Fibroblast of upper back skin (primary cell): ENCODE measurements at places on chromosomes 1 and 21.

- DNase-seq, result no peak
These were observed 597.6 kb downstream of the LMO4 start for GRCh38 chr1:87926131-87926830.

GRCh38 chr1:39776886-39777285 is 5.7 kb upstream of the OXCT2 start:
- no peak for DNase-seq

DNA sequence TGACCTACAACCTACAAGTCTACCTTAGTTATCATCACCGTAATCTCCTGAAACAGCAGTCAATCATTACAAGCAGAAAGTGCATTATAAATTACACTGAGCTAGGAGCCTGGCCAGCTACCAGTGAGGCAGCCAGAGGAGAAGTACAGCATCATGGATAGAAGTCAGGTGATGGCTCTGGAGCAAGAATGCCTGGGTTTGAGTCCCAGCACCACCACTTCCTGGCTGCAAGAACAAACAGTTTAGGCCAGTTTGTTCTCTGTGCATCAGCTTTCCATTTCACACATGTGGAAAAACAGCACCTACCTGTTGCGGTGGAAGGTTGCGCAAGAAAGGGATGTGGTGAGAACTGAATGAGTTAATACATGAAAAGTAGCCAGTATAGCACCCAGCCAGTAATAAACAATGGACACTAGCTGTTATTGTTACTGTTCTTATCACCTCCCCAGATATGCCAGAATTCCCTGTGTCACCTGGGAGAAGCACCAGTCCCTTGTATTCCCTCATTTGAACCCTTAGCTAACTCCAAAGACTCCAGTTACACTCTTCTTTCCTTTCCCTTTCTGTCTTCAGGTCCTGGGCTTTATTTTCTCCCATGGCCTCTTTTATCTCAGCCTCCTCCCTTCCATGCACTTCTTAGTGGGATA is 9.0 kb downstream of the CREG1 start:
- DNase-seq, result no peak

DNA sequence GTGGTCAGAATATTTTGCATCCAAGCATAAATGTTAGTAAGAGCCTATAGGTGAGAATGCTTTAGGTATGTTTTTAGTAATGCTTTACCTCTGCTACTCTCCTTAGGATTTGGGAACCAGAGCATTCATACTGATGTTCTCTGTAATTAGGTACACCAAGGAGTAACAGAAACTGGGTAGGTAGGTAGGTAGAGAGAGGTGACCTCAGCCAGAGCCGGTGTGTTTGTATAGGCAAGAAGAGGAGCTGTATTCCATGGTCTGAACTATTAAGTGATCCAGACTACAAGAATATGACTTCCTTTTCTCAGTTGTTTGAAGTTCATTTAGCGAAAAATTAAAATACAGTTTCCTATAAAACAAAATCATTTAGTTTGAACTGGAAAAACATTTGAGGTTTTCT is 108.5 kb downstream of the SDCCAG8 start:
- no peak for DNase-seq

DNA sequence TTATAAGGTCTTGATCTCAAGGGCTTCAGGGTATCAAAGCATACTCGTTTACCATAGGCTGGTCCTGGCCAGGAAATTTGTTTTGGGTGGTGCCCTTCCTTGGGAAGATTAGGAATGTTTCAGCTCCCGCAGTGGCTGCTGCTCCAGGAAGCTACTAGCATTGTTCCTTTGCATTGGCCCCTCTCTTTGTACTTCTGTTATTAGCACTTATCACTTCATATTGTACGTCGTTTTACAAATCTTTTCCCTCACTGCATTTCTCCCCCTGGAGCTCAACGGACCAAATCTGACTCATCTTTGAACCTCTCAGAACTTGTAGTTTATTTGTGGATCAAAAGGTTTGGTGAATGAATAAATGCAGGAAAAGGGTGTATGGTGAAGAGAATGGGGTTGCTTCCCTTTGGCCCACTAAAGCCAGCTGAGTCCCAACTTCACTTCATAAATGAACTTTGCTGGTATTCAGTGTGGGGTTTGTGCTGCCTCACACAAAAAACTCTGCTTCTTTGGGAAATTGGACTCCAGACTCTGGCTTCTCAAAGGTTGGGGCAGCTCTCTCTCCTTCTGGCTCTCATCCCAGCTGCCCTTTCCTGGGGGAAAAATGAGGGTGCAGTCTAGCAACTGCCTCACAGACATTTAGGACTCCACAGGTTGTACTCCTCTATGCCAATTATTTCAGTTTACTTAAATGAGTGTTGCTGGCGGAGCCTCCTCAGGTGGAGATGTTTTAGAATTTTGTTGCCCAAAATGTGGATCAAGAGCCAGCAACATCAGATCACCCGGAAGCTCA is 5.9 kb downstream of the GNAT2 start:
- peak; percentile 31 for DNase-seq

DNA sequence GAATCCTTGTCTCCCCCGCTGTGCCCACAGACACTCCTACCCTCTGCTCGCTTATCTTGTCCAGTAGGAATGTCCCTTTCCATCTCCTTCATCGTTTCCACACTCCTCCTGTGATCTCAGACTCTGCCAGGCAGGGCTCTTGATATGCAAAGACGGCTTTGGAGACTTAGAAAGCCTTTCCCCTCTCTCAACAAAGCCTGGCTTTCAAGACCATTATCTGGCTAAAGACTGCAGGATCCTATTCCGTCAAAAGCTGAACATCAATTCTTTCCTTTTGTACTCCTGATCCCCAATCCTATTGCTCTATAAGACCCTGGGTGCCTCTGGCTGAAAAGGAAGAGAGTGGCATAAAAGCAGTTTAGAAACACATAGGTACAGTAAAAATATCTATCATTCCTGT is 63.9 kb downstream of the SDC3 start:
- DNase-seq, result no peak

GRCh38 chr1:187840557-187840956 is 1011.8 kb downstream of the PLA2G4A start:
- DNase-seq, result peak; percentile 13

- no peak for DNase-seq
These were observed 115.9 kb downstream of the RHOU start for GRCh38 chr1:228851193-228851592.

GRCh38 chr1:203546274-203546673 is 52.3 kb downstream of the OPTC start:
- no peak for DNase-seq

- no peak for DNase-seq
These were observed 31.3 kb upstream of the TRIM67 start for GRCh38 chr1:231130544-231130943.

- DNase-seq, result peak; percentile 59
These were observed 163.5 kb upstream of the RUNX1 start for GRCh38 chr21:35212393-35213127.

GRCh38 chr1:178166429-178167024 is 72.6 kb downstream of the RASAL2 start:
- no peak for DNase-seq

GRCh38 chr1:10211805-10212410 is 1.5 kb downstream of the KIF1B start:
- no peak for DNase-seq

- no peak for DNase-seq
These were observed 12.7 kb downstream of the TMCO4 start for GRCh38 chr1:19786988-19787423.

DNA sequence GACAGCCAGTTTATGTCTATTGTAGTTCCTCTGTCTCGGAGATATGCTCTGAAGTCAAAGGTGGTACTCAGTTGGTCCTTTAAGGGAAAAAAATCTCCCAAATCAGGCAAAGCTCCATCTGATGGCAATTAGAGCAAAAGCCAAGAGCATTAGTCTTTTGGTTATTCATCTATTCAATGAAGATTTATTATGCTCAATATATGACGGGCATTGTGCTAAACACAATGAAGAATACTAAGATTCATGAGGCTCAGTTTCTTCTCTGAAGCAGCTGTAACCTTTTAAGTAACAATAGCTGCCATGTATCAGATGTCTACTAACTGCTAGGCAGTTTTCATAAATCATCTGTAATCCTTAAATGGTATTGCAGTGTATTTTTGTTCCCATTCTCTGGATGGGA is 47.6 kb upstream of the MROH9 start:
- no peak for DNase-seq

- no peak for DNase-seq
These were observed 181.6 kb downstream of the ZNF326 start for GRCh38 chr1:90176530-90176929.

DNA sequence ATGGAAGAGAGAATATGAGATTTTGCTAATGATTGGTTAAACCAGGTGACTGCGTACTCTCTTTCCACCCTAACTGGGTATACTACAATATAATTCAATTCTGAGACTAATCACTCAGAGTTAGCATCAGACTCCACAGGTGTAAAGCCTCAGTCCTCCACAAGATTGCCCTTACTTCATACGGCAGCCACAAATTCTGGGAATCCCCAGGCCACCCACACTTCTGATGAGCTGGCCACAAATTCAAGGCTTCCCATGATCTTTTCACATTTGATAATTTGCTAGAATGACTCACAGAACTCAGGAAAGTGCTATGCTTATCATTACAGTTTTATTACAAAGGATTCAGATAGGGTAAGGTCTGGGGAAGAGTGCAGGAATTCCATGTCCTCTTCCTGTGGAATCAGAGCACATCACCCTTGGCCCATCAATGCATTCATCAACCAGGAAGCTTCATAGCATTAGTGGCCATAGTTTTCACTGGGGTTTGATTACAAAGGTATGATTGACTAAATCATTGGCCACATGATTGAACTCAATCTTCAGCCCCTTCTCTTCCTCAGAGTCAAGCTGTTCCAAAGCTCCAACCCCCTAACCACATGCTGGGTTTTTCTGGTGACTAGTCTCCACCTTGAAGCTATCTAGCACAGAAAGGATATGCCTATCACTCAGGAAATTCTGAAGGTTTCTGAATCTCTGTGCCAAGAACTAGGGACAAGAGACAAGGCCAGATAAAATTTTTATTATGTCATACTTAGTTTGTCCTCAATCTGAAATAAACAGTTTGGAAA is 131.7 kb downstream of the HHIPL2 start:
- DNase-seq, result no peak

DNA sequence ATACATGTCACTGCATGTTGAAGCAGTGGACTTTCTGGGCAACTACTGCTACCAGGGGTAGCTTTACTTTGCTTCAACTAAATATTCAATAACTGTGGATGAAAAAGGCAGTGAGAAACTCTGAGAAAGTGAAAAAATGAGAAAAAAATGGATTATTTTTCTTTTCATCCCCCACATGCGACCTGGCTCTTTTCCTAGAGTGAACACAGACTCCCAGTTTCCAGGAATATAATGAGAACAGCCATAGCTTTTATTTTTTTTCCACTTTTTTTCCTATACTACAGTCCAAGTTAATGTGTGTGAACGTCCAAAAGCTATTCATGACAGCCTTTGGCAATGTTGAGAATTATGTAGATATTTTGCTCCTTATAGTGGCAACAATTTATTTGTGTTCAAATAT is 230.4 kb downstream of the DNM3 start:
- no peak for DNase-seq

- DNase-seq, result no peak
These were observed 38.2 kb upstream of the NID1 start for GRCh38 chr1:236103059-236103458.

- peak; percentile 24 for DNase-seq
These were observed 7.3 kb upstream of the CACNA1S start for GRCh38 chr1:201119206-201120197.

GRCh38 chr1:218459450-218459849 is 114.3 kb downstream of the TGFB2 start:
- DNase-seq, result no peak

DNA sequence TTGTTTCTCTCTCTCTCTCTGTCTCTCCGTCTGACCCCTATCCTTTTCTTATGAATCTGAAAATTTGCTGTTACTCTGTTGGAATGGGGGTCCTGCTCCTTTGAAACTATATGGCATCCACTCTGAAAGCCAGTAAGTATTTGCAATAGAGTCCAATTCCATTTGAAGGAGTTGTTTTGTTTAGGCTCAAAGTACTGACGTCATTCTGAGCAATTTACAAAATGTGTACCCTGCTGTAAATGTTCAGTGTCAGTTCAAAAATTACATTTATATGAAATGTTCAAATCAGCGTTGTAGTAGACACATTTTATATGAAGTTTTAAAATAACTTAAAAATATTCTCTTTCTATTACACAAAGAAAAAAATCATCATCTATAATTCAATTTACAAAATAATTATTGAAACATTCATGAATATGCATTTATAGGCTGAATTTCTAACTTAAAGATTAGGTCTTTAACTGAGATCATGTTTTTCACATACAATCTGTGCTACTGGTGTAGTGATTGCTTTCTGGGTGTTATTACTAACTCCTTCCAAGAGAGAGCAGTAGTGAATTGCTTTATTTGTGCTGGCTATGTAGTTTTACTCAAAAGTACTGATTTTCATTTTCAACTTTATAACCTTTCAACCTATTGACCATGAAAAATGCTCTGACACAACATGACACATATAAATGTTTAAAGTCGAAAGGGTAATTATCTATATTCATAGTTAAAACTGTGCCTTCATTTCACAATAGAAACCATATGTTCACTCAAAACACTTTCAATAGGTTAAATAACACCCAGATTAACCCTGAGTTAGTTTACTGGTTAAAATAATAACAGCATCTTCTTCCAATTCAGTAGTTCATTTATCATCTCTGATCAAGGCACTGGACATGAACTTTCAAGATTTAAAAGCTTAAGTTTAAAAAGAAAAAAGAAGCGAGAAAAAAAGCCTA is 253.1 kb upstream of the ADGRL4 start:
- peak; percentile 59 for DNase-seq

DNA sequence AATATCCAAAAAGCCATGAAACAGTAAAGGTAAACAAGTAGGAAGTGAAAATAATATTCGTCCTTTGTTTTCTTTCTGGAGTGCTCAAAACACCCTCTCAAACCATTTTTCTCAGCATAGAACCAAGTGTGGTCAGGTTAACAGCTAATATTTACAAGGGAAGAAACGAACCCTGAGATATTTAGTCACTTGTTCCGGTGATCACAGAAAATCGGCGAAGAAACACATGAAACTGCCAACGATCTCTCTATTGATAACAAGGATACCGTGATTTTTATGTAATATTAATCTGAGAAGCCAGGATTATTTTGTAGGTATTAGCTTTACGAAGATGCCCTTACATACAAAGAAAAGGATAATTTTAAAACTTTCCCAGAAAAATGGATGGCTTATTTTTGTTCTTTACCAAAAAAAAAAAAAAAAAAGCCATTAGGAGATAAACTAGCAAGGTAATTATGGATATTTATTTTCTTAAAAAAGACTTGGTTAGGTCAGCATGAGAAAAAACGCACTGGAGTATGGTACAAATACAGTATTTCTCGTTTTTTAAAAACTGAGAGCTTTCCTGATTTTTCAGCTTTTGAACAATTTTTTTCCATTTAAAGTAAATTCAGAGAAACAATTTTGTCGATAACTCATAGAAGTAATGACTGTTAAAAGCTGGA is 107.3 kb upstream of the HNRNPU start:
- DNase-seq, result no peak
